ENCODE measurements at places on chromosomes 2 and 18. TPM values are rescaled to one million over a fixed set of nuclear protein-coding genes. Genes with fewer than 3 reads are reported as not detected.

SPHKAP gene
- total RNA-seq = not detected

DYSF gene
- total RNA-seq = 4.3 TPM

DSC3 gene
- total RNA-seq = 0.46 TPM

SLC4A5 gene
- total RNA-seq = 1.5 TPM

DNA sequence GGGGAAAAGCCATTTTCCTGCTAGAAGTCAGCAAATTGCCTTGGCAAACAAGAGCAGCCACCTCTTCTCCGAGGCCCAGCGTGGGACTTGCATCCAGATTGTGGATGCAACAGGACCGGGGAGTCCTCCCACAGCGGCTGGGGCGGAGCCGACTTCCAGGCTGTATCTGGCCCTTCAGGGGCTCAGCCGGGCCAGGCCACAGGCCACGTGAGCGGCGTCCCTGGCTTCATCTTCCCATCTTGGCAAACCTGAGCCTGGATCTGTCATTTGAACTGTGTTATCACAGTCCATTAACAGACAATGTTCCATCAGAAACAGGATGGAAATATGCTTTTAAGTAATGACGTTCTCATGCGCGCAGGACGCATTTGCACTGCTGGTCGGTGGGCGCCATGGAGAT, 483.5 kb upstream of the SALL3 start:
- H3K4me3 ChIP-seq = no peak overlapping the region
- no peaks in the 10 kb centered on the region for H3K27me3 ChIP-seq
- H3K4me1 ChIP-seq = no peaks in the 10 kb centered on the region
- no peak overlapping the region for H3K27ac ChIP-seq

DNA sequence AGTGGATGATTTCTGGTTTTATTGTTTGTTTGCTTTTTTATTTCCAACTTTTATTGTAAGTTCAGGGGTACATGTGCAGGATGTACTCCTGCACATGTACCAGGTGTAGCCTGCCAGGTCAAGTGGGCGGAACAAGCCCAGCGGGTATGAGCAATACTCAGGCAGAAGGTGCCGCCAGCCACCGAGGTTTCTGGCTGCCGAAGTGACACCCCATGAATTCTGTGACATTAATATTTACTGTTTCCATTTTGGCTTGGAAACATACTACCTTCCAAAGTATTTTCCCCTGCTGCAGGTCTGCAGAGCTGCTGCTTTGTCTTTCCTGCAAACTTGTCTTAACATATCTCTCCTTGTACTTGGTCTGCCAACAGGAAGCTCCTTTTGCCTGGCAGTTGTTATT, 78.5 kb downstream of the PTPN4 start:
- peak; percentile 10 for DNase-seq
- H3K36me3 ChIP-seq = peaks cover 21% of the 10 kb centered on the region
- no peak overlapping the region for H3K4me3 ChIP-seq

- no peak overlapping the region for H3K4me3 ChIP-seq
- H3K36me3 ChIP-seq = no peaks in the 10 kb centered on the region
- H3K27ac ChIP-seq = no peak overlapping the region
- peaks cover 5% of the 10 kb centered on the region for H3K27me3 ChIP-seq
- peaks cover 11% of the 10 kb centered on the region for H3K4me1 ChIP-seq
Measured at GRCh38 chr2:7900593-7900992, 781.3 kb upstream of the ID2 start.

- H3K27ac ChIP-seq = no peak overlapping the region
- no peak overlapping the region for H3K4me3 ChIP-seq
- peaks cover 7% of the 10 kb centered on the region for H3K4me1 ChIP-seq
Measured at GRCh38 chr2:109185821-109186570, 57.0 kb downstream of the SH3RF3 start.

DNA sequence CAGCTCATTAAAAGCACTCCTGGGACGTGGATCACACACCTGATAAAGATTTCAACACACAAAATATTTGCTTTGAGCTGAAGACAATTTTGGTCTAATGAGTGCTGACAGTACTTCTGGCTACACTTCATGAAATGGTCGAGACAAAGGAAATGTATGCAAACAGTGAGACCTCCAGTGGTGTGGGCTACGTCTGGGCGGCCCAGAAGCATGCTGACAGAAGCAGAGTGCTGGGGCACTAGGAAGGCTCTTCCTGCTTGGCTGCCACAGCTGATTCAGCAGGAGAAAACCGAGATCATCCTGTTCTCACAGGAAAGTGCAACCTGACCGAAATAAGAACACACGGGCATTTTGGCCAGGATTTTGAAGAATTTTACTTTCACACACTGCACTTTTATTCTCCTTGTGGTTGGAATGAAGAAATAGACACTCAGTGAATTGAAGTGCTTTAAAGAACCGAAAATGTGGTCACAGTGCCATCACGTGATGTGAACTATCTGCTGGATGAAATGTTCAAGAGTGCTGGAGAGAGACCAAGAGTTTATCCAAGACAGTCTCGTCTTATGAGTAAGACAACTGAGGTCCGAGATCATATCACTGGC, 149.5 kb downstream of the CCBE1 start:
- peaks cover 7% of the 10 kb centered on the region for H3K27me3 ChIP-seq
- H3K36me3 ChIP-seq = no peaks in the 10 kb centered on the region
- H3K4me3 ChIP-seq = no peak overlapping the region
- H3K27ac ChIP-seq = no peak overlapping the region

GRCh38 chr2:179137200-179137759, 87.3 kb upstream of the CCDC141 start:
- H3K27ac ChIP-seq = no peak overlapping the region
- H3K4me1 ChIP-seq = no peaks in the 10 kb centered on the region
- no peak overlapping the region for H3K4me3 ChIP-seq
- no peak for DNase-seq

- no peaks in the 10 kb centered on the region for H3K36me3 ChIP-seq
- no peak overlapping the region for H3K4me3 ChIP-seq
- no peak overlapping the region for H3K27ac ChIP-seq
- H3K27me3 ChIP-seq = peaks cover 3% of the 10 kb centered on the region
- DNase-seq = no peak
- no peaks in the 10 kb centered on the region for H3K4me1 ChIP-seq
Measured at GRCh38 chr2:17302281-17302680, 216.0 kb downstream of the RAD51AP2 start.
